ENCODE measurements at places on chromosomes 3 and 15. TPM values are rescaled to one million over a fixed set of nuclear protein-coding genes. Genes with fewer than 3 reads are reported as not detected.

DNA sequence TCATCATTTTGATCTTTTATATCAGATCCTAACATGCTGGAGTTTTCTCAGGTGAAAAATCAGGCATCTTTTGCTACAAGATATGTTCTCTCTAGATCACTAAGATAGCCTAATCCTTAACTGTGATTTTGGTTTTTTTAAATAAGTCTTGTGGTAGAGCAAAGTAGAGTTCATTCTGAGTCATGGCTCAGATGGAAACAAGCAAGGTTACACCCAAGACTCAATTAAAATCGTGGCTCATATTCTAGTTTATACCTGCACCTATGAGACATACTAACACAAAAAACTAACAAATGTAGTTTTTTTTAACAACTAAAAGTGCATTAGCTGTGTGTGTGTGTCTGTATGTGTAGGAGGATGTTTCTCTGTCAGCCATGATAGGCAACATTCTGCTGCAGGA is 428.2 kb downstream of the NLGN1 start:
- DNase-seq = no peak

RTP3 gene
- not detected for total RNA-seq

DNA sequence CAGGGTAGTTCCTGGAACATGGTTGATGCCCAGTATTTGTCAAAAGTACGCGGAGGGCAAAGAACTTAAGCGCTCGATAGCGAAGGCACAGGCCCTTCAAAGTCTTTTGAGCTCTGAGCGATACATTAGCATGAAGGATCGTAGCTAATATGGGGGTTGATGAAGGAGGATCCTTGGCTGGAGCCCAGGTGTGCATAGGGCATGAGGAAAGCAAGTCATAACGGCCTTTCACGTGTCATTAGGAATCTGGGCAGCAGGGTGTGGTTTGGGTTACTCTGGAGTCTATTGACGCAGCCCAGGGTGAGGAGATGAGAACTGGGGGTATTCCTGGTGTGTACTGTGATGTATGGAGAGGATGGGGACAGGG is 31.7 kb downstream of the SPINK8 start:
- peak; percentile 69 for DNase-seq

SPRED1 gene
- 22.5 TPM for total RNA-seq

CCR8 gene
- not detected for total RNA-seq

DNA sequence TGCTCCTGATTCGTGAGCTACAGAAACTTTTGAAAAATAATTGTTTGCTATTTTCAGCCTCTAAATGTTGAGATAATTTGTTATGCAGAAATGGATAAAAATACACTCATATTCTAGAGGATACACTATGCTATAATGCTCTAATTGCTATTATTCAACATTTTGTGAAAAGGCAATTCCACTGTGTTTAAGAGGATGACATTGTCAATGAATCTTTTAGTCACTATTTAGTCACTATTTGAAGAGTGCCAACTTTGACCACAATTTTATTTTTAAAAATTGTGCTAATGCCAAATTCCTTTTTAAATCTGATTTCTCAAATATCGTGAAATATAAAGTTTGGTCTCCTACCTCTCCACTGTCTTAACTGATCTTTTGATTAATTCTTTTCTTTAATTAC is 604.9 kb upstream of the KCNMB2 start:
- DNase-seq = no peak

GRCh38 chr3:99167071-99167470 is 265.6 kb upstream of the DCBLD2 start:
- DNase-seq = no peak

CA12 gene
- total RNA-seq = 114 TPM

DNA sequence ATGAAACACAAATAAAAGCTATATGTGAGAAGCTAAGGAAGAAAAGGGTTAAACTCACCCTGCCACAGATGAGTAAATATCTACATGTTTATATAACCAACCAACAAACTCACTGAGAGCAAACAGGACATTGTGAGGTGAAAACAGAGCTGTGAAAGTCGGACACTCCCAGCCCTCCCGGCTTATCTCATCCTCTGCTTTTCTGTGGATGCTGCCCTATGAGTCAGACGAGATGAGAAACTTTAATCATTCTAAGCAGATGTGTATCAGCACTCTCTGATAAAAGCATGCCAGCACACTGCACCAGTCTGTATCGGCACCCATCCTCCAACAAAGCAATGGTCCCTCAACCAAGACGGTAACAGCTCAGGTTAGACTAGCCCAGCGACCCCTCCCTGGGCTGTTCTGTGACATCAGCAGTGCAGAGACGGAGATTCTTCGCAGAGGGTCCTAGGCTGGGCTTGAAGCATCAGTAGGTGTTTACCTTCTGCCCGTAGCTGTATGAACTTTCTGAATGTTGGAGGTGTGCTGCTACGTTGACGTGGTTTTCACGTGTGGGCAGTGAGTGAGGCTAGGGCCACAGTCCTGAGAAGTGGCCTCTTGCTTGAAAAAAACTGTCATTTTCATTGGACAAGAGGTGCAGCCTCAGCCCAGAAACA is 119.8 kb upstream of the ALDH1A3 start:
- no peak for DNase-seq

DNA sequence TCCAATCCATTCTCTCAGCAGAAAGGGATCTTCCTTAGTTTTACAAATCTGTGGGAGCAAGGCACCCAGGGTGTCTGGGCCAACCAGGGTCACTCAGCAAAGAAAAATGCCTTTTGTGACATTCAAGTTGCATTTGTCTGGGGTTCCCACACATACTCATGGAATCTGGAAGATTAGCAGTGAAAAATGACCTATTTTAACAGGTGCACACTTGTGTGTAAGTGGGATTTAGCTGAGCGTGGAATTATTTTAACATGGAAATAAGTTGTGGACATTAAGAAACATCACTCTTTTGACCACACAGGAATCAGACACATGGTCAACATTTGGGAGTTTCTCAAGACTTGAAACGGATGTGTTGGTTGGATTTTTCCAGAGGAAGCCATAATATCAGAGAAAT is 234.9 kb downstream of the OPA1 start:
- DNase-seq = peak; percentile 31

VPS13C gene
- total RNA-seq = 166 TPM

ALDH1A2 gene
- 72.7 TPM for total RNA-seq

DNA sequence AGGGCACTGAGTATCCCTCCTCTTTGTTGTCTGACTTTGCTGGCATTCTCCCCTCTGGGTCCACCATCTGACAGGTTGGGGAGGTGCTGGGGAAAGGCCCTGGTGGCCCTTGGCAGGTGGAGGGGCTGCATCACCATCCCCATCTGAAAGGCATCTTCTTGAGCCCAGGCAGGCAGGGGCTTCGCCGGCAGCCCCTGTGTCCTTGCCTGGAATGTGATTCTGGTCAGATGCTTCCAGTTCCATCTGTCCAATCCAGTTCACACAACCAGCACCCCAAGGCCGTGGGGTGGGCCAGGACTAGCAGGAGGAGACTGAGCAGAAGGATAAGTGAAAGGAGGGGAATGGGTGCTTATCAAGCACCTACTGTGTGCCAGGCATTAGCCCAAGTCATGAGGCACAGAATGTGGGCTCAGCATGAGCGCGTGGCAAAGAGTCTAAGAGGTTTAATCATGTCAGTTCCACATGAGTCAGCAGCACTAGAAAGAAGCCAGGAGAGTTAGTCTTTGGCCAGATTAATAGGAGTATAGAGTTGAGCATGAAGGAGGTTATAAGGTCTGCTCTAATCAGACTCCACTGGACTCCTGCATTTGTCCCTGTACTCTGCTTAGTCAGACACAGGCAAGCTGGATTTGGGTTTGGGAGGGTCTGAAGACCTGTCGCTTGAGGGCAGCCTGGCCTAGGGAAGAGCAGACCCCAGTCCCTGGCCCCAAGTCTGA is 10.5 kb upstream of the TXNRD3 start:
- DNase-seq = no peak

DNA sequence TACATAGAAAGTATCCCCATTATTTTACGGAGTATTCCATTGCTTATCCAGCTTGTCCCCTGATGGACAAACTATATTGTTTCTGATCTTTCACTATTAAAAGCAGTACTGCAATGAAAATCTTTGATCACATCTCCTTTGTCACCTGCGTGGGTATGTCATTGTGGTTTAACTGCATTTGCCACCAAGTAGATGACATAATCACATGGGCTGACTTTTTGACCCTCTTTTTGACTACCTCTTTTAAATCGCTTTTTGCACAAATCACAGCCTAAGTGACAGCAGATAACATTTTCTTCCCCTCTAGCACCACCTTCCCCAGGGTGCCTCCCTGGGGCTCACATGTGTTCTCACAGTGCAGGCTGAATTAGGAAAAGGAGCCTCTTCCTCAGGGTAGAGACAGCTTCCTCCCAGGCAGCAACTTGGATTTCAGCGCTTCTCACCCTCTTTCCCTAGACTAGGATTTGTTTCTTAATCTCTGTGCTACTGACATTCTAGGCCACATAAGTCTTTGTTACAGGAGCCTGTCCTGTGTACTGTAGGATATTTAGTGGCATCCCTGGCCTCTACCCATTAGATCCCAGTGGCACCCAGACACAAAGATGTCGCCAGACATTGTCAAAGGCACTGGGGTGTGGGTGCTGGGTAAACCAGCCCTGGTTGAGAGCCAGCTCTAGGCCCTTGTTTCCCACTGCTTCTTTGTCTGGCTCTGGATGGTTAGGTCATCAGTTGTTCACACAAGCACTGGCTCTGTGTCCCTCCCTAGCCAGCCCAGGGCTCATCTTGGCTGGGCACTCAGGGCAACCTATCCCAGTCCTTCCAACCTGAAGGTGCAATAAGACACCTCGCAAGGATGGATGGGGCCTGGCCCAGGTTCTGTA is 1.3 kb upstream of the RBP1 start:
- no peak for DNase-seq

- peak; percentile 14 for DNase-seq
Measured at GRCh38 chr15:58562135-58562534, 130.3 kb downstream of the LIPC start.

DNA sequence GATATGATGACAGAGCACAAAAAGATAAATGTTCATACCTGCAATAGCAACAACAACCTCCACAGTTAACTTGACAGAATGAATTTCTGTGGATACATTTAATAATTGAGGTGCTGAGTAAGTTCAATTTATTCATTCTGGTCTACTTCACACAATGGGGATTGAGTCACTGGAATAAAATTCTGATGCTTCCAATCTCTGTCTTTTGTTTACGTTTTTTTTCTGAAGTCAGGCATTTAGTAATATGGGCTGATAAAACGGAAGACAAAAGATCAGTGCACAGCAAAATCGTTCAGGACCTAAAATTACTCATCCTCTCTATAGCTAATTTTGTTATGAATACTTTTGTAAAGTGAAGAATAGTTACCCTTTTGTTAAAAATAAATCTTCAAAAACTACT is 565.9 kb upstream of the CCDC54 start:
- DNase-seq = no peak

B3GALNT1 gene
- total RNA-seq = 22.3 TPM

PCOLCE2 gene
- 14.3 TPM for total RNA-seq

DNA sequence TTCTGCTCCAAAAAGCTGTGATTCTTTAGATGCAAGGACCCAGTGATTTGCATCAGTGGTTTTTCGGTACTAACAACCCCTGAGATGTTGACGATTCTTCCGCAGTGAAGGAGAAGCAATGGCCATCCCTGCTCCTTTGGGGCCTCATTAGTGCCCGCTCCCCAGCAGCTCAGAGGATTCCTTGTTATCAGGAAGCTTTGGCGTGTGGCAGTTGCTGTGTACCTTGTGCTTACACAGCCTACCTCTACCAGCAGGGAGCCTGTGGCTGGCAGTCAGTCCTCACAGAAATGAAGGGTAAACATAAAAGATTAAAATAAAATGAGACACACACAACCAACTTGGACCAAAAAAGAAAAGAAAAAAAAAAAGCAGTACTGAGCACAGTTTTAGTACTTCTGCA is 55.2 kb downstream of the CNTN3 start:
- DNase-seq = no peak

SLC22A13 gene
- 0.68 TPM for total RNA-seq

DNA sequence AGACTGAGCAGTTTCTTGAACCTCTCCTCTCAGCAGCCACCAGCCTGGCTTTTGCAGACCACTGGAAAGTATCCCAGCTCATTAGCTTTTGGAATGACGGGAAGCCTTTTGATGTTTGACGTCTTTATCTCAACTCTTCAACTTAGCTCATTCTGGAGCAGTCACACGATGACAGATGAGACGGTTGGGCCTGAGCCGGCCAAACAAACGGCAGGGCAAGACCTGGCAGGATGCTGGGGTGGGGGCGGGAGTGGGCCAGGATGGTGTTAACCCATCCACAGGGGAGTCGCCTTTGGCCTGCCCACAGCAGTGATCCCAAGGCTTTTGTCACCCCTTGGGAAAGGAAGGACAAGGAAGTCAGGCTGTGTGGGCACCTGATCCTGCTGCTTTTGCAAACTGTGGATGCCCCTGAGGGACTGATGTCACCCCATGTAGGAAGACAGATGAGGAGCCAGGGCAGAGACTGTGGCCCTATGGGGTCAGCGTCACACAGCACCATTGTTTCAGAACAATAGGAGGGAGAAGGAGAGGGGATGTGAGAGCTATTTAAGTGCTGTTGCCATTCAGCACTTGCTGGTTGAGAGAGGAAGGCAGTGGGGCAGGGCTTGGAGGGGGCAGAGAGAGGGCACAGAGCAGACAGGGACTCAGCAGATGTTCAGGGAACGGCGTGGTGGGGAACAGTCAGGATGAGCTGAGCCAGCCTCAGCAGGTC is 121.9 kb upstream of the CTDSPL start:
- DNase-seq = no peak

ROPN1B gene
- total RNA-seq = 1.4 TPM

CLDN11 gene
- total RNA-seq = 10.6 TPM

GOLGA6D gene
- total RNA-seq = not detected

DNA sequence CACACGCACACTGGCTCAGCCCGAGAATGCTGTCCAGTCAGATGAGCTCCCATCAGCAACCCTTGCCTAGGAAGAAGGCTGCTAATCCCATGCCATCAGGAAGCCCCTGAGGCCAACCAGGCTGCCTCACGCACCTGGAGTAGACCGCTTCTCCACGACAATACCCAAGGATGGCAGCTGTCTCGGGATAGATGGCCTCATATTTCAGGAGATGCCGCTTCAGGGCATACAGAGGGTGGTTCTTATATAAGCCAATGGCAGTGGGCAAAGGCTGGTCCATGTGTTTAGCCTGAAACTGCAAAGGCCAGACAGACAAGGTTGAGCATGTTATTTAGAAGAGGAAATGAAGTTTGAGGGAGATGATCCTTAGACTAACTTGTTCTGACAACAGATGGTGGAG is 22.2 kb downstream of the XPC start:
- no peak for DNase-seq

GRCh38 chr15:101530224-101530958 is 40.9 kb upstream of the PCSK6 start:
- no peak for DNase-seq

GRCh38 chr3:77667901-77668300 is 628.0 kb downstream of the ROBO2 start:
- DNase-seq = no peak

DNA sequence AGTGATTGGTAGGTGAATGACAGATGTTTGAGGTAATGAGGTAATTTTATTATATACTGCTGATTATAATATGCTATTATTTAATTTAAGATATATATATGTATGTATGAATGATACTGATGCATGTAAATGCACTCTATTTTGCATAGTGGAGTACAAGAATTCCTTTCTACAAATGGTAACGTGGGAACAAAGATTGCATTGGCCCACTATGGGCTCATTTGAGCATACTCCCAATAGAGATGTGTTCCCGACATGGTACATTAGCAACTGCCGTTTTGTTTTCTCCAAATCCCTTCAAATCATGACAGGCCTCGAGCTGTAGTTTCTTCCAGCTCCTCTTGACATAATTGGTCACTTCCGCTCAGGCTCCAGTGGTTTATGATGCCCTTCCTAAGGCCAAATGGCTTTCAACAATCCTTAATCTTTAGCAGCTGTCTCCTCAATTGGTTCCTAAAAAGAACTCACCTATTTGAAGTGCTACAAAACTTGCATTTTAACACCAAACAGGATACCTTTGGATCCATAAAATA is 266.1 kb downstream of the ADAMTSL3 start:
- DNase-seq = no peak
